ENCODE measurements at places on chromosomes 16 and 17.

DNA sequence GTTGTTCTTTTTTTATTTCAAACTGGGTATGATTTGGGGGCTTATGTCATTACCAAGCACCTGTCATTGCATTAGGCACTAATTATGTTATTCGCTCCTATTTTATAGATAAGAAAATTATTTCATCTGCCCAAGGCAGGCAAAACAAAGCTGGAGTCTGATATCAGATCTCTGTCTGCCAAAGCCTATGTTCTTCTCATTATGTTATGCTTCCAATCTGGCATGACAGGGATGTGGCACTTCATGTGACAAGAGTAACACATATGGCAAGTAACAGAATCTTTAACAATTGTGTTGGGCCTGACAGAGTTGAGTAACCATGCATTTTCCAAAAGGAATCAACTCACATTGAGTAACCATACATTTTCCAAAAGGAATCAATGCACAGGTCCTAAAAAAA lies 61.2 kb upstream of the TOM1L1 start:
- no peak for DNase-seq

GRCh38 chr16:6193718-6194117 lies 1096.1 kb upstream of the EEF2KMT start:
- DNase-seq = no peak

- DNase-seq = no peak
Observed at GRCh38 chr16:997440-998051, 16.0 kb downstream of the SOX8 start.

GRCh38 chr16:3945751-3946603 lies 65.5 kb upstream of the CREBBP start:
- DNase-seq = no peak

GRCh38 chr17:21360048-21360447 lies 16.1 kb upstream of the KCNJ12 start:
- no peak for DNase-seq
